T-cell (primary cell): ENCODE measurements at places on chromosomes 5 and 9.

GRCh38 chr9:121067640-121068039, 7.1 kb upstream of the CNTRL start:
- no peak for DNase-seq

- DNase-seq = no peak
Observed at GRCh38 chr9:75967556-75967955, 77.1 kb downstream of the PCSK5 start.

DNA sequence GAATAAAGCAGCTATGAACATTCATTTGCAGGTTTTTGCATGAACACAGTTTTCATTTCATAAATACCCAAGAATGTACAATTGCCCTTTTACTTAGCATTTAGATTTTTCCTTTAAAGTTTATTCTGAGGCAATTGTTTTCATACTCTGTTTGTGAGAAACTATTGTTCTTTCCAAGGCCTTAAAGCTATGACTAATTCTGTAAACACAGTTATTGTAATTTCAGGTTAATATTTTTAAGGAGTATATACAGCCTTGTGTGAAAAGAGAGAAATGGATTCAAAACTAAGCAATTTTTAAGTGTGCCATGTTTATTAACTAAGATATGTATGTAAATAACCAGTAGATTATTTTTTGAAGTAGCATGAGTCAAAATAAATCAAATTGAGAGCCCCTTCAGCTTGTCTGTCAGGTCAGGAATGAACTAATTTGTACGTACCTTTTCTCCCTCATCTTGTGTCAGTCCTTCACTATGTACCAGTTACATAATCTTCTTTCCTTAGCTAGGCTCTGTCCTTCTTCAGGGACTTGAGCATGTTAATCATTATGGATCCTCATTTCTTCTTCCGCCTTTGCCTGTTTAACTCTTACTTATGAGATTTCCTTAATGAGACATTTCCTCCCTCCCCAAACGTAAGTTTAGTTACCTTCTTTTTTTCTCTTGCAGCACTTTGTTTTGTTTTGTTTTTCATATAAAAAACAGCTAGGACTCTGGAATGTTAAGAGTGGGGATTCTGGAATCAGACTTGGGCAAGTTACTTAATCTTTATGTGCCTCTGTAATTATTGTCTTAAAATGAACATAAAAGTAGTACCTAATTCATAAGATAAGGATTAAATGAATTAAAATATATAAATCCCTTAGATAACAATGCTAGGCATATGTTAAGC, 63.6 kb downstream of the NIPBL start:
- DNase-seq = no peak

GRCh38 chr5:178177569-178177968, 9.6 kb downstream of the GMCL2 start:
- DNase-seq = no peak

GRCh38 chr5:147169901-147170300, 64.9 kb upstream of the STK32A start:
- DNase-seq = no peak

DNA sequence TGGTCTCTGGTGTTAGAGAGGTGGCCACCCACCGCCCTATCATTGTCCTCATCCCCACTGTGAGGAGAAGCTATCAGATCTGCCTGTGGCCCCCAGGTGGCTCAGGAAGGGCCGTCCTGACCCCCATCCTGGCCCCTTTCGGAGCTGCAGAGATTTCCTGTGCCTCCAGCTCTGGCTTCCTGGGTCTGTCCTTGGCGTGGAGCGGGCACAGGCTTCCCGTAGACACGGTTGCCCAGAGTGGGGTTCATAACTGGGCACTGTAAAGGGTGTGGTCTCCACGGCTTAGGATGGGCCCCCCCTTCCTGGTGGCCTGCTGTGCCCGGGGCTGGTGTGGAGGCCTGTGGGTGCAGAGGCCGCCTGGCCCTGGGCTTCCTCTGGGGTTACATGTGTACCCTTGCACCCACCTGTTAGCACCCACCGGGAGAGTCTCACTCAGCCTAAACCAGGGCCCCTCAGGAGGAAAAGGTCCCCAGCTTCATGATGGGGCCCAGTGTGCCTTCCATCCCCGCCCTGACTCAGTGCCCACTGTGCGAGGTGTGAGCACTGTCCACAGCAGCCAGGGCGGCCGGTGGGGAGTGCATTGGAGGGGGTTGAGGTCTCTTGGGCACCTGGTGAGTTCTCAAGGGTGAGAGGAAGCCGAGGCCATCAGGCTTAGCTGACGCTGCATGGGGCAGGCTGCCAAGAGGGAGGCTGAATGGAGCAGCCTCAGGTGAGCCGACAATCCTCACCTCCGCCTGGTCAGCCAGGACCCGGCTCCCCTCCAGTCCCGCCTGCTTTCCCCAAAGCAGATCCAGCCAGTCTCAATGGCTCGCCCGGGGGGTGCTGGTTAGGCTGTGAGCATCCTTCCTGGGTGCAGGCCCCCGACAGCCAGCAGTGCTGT, 15.3 kb upstream of the AJM1 start:
- no peak for DNase-seq

DNA sequence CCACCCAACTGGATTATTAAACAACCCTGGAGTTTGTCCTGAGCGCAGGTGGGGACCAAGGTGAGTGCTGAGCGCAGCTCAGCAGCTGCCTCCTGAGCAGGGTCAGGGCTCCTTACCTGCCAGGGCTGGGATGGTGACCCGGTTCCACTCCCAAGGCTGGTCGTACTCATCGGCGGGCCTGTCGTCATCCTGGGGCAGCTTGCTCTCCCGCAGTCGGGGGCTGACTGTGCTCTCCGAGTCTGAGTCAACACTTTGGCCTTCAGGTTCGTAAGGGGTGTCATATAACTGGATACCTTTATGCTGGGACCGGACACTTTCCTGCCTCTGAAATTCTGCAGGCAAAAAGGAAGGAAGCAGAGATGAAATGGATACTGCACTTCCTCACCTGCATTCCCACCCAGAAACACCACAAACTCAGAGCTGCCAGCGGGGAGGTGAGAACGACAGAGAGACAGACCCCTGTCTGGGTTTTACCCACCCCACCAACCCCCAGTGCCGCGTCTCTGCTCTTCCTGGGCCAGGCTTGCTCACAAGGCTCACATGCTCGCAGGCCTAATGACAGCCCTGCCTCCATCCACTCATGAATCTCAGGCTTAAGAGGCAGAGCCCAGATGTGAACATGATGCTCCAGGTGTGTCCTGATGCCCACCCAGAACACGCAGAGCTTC, 70.7 kb upstream of the SLC25A51 start:
- DNase-seq = no peak

DNA sequence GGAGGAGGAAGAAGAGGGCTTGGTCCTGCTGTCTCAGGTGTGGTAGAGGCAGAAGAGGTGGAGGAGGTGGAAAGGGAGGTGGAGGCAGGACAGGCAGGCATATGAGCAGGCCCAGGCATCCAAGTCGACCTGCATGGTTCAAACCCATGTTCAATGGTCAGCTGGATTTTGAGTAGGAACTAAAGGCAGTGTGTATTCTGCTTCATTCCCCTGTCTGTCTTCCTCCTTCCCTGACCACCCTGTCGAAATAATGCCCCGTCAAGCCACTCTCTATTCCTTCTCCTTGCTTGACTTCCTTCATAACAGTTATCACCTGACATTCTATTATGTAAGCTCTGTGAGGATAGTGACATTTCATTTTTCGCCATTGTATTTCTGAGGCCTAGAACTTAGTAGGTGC, 34.8 kb downstream of the ATP6V0E1 start:
- no peak for DNase-seq

DNA sequence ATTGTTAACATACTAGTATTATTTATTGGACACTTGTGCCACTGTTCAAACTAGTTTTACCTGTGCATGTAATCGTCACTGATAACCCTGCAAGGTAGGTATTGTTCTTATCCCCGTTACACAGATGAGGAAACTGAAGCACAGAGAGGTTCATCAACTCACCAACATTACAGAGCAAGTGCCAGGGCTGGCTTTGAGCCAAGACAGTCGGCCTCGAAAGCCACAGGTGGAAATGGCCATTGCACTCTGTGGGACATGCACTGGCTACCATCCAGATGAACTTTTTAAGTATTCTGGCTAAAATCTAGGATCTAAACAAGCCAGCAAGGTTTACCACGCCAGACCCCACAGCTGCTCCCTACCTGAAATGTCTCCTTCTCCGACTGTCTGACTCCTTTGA, 57.9 kb downstream of the TEX10 start:
- DNase-seq = no peak

- no peak for DNase-seq
Observed at GRCh38 chr5:179132586-179133355, 72.6 kb downstream of the ZNF354C start.

- no peak for DNase-seq
Observed at GRCh38 chr5:142391058-142391845, 66.4 kb upstream of the SPRY4 start.

DNA sequence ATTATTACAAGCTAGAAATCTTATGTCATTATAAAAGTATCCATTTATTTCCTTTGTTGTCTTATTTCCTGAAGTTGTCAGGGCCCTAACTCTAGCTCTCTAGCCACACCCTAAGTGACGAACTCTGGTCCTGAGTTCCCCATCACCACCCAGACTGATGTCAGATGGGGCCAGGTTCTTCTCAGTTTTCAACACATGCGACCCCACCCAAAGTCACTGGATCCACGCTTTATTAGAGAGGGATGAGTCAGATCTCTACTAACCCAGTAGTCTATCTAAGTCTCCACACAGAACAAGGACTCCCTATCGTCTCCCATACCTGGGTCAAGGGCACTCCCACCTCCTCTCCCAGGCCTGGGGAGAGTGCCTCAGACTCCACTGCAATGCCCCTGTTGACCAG, 6.8 kb upstream of the FEM1C start:
- no peak for DNase-seq

GRCh38 chr5:152256580-152256979, 148.5 kb downstream of the NMUR2 start:
- no peak for DNase-seq

DNA sequence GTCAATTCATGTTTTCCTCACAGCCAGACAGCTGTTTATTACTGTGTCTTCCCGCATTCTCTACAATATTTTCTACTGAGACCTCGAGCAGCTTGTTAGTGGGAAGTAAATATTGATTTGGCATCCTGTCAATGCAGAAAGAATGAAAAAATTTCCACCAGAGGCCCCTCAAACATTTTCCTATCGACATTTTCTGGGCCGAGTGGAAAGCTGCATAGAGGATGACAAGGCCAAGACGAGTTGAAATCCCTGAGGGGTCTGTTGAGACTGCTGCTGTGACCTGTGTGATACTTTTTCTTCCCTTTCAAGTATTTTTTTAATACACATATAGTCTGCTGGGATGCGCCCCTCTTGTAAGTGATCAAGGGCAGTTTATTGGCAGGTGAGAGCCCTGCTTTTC, 91.4 kb upstream of the SH3GL2 start:
- DNase-seq = no peak

GRCh38 chr5:75519761-75520160, 8.1 kb downstream of the POLK start:
- DNase-seq = no peak

DNA sequence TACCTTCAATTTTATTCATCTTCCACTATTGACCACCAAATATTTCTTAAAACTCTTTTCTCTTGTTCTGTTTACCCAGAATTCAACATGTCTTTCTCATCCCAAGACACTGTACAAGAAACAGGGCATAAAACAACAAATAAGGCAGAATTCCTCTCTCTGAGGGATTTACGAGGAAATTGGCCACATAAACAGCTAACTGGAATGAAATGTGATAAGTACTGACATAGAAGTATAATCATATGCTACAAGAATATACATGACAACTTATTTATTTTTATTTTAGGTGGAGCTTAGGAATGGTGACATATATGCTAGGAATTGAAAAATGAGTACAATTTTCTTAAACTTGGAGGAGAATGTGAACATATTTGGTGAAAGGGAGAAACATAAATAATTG, 48.8 kb upstream of the FBN2 start:
- DNase-seq = no peak

GRCh38 chr9:68802525-68803015, 97.5 kb downstream of the PIP5K1B start:
- no peak for DNase-seq

DNA sequence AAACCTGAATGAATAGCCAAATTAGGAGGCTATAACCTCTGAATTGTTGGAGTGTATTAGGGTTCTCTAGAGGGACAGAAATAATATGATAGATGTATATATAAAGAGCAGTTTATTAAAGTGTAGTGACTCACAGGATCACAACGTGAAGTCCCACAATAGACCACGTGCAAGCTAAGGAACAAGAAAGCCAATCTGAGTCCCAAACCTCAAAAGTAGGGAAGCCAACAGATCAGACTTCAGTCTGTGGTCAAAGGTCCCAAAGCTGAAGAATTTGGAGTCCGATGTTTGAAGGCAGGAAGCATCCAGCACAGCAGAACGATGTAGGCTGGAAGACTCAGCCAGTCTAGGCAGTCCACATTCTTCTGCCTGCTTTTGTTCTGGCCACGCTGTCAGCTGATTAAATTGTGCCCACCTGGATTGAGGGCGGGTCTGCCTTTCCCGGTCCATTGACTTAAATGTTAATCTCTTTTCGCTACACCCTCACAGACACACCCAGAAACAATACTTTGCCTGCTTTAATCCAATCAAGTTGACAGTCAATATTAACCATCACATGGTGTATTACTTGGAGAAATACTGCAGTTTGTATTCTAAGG, 550.6 kb downstream of the CDH10 start:
- no peak for DNase-seq

DNA sequence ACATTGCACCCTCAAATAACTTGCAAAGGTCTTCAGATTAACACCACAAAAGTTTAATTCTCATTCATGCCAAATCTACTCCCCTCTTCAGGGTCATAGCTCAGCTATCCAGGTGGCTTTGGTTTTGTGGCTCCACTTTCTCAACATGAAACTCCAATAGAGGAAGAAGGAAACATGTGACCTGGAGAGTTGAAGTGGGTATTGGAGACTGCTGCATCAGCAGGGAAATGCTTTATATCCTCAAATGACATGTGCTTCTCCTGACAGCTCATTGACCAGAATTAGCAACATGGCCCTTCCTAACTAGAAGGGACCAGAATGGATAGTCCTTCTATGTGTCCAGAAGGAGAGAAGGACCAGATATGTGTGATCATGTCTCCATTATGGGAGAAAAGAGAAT, 73.6 kb downstream of the TLR4 start:
- no peak for DNase-seq

GRCh38 chr9:123679330-123679987, 250.5 kb downstream of the DENND1A start:
- DNase-seq = no peak

- no peak for DNase-seq
Observed at GRCh38 chr9:69963803-69964202, 79.8 kb upstream of the MAMDC2 start.
